SW 1271 (cell line): ENCODE measurements at places on chromosomes 3 and 15.

- peak; percentile 28 for DNase-seq
Measured at GRCh38 chr15:83200162-83200561, 7.5 kb downstream of the HDGFL3 start.

DNA sequence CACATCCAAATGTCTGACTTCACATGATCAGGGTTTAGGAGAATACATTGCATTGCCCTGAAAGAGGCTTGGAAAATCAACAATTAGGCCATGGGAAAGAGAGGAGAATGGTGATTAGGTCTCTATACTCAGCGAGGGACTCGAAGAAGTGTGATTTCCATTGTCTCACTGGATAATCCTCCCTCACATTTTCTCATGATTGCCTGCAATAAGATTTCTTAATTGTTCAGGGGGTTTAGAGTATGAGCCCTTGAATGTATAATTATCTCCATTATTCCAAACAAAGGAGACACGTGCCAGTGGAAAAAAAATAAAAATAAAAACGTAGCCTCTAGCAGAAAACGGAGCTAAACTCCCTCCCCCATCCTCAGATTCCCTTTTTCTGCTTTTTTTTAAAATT is 173.2 kb downstream of the TPRG1 start:
- no peak for DNase-seq

- DNase-seq, result no peak
Measured at GRCh38 chr15:99435113-99435695, 130.6 kb upstream of the MEF2A start.

DNA sequence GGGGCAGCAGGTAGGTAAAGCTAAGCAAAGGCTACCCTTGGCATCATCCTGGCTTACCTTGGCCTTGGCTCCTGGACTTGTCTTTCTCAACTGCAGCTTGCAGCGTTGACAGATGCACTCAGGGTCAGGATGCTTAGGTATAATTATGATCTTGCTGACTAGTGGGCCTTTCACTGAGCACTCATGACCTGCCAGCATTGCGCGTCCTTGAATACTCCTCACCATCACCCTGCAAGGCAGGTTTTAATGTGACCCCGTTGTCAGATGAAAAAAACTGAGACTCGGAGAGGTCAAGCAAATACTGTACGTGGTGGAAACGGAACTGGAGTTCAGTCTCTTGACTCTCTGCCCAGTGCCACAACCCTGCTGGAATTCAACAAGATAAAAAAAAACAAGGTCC is 126.7 kb downstream of the OPA1 start:
- DNase-seq, result no peak

GRCh38 chr3:10223676-10224639 is 24.3 kb upstream of the TATDN2 start:
- no peak for DNase-seq

- peak; percentile 73 for DNase-seq
Measured at GRCh38 chr3:172461530-172462138, 13.4 kb upstream of the GHSR start.

DNA sequence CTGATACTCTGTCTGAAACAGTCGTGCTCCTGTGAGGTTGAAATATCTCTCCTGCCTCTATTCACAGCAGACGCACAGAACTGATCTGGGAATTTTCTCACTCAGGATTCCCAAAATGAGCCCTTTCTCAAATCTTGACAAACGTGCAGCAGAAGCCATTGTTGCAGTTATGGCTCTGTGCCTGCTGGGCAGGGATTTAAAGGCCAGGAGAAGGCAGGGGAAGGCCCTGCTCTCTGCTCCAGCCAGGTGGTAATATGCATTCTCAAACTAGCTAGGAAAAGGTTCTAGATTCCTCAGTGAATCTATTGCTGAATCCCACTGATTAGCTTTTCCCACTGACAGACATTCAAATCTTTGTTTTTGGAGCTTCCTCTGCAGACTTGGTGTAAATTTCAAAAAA is 2.2 kb downstream of the MINAR1 start:
- no peak for DNase-seq

DNA sequence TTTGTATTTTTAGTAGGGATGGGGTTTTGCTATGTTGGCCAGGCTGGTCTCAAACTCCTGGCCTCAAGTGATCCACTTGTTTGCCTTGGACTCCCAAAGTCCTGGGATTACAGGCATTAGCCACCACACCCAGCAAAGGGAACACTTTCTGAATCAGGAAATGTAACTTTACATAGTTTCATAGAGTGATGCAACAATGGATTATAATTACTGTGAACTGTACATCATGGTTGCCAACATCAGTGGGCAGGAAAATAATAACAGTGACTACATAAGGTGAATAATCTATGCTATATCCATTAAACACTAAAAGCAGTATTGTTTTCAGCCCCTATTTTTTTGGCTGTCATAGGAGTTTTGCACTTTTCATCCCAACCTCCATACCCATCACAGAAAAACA is 5.0 kb upstream of the KPNA1 start:
- no peak for DNase-seq

GRCh38 chr3:77799278-77799677 is 759.4 kb downstream of the ROBO2 start:
- no peak for DNase-seq

GRCh38 chr3:130693314-130693713 is 53.3 kb downstream of the PIK3R4 start:
- DNase-seq, result no peak

GRCh38 chr3:51243924-51244323 is 141.2 kb upstream of the MANF start:
- no peak for DNase-seq

- DNase-seq, result no peak
Measured at GRCh38 chr3:129410971-129411370, 17.5 kb downstream of the EFCAB12 start.

DNA sequence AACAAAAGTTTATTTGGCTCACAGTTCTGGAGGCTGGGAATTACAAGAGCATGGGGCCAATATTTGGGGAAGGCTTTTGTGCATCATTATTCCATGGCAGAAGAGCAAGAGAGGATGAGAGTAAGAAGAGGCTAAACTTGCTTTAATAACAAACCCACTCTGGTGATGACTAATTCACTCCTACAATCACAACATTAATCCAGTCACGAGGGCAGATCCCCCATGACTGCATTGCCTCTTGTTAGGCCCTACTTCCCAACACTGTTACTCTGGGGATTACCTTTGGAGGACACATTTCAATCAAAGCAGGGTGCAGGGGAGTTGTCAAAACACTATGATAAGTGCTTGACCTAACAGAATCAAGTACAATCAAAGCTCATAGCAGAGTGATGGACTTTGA is 181.7 kb downstream of the BBX start:
- no peak for DNase-seq

DNA sequence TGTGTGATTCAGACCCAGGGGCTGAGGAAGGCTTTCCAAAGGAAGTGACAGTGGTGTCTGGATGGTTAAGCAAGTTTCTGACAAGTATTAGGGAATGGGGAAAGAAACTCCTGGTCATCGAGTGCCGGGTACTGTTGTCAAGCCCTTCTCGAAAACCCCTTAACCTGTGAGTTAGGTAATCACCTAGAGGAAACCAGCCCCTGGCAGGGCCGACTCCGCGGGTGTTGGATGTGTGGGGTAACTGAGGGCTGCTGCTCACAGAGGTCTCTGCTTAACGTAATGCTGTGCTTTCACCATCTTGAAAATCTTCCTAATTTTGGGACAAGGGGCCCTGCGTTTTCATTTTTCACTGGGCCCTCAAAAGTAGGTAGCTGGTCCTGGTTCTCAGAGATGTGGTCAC is 67.0 kb downstream of the SMAD6 start:
- no peak for DNase-seq

- no peak for DNase-seq
Measured at GRCh38 chr3:16211176-16211904, 36.9 kb downstream of the GALNT15 start.

DNA sequence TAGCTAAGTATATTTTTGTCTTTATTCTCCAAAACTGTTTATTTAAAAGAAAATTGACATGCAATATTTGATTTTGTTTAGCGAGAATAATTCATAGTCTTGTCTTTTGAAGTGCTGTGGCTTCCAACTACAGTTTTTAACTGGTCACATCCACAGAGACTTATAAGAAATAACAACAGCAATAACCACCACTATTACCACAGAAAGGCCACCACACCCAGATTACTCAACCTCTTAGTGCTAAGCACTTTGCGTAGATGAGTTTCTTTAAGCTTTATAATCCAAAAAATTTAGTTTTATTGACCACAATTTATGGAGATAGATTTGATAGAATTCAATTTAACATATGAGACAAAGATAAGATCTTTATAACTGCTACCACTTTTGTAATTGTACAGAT is 468.4 kb upstream of the UBE2E2 start:
- DNase-seq, result no peak

DNA sequence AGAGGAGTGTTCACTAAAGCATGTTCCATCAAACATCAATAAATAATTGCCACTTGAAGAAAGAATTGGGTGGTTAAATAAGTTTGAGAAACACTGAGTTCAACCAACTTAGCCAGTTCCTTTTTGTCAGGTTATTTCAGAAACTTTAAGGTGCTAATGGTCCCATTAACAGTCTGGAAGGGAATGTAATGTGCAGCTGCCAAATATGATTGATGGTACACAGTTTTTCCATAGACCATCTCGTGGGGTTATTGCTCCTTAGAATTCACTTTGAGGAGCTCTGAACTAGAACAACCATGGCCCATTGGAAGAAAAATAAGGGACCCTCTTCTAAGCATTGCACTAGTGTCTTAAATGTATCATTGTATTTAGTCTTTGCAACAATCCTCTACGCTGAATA is 185.8 kb upstream of the NR2F2 start:
- DNase-seq, result no peak

- DNase-seq, result no peak
Measured at GRCh38 chr3:73080216-73080966, 18.9 kb downstream of the EBLN2 start.

- DNase-seq, result no peak
Measured at GRCh38 chr3:58135712-58136543, 74.8 kb downstream of the DNASE1L3 start.

GRCh38 chr3:60290122-60290492 is 961.1 kb downstream of the FHIT start:
- no peak for DNase-seq
